ENCODE measurements at places on chromosomes 7 and 10.
A peak's percentile ranks its signal among the peaks of the same experiment; 100 is the strongest.

DNA sequence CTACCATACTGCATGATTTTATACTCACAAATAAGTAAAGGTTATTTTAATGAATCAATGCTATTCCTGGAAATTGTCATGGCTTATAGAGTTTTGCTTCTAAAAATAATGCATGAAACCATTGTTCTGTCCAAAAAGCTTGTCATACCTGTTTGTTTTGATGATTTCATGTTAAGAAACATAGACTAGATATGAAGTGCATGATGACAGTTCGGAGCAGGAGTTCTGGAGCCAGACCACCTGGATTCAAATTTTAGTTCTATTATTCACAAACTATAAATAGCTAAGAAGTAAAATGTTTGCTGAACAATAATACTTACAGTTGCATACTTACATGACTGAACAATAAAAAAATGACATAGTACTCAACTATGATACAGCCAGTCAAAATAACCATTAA is 107.0 kb upstream of the AKR1E2 start:
- no peak for DNase-seq

GRCh38 chr7:54015251-54015650 is 526.9 kb upstream of the VSTM2A start:
- DNase-seq, result no peak

- no peak for DNase-seq
These were observed 59.1 kb downstream of the HGF start for GRCh38 chr7:81710751-81711150.

- peak; percentile 50 for DNase-seq
These were observed 114.9 kb downstream of the TRRAP start for GRCh38 chr7:98993024-98993897.

GRCh38 chr10:118669020-118669791 is 73.8 kb upstream of the PRLHR start:
- peak; percentile 55 for DNase-seq

DNA sequence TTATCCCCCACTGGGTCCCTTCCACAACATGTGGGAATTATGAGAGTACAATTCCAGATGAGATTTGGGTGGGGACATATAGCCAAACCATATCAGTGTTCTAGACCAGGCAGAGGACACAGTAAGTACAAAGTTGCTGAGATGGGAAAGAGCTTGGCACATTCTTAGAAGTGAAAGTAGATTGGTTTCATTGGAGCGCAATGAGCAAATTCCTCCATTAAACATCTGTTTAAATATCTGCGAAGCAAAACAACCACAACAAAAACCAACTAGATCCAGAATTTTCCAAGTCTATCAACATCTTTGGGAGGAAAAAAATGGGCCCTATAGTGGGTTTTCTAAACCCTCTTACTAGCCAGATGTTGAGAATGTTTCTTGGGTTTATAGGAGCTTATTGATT is 80.0 kb upstream of the STEAP1B start:
- DNase-seq, result no peak

DNA sequence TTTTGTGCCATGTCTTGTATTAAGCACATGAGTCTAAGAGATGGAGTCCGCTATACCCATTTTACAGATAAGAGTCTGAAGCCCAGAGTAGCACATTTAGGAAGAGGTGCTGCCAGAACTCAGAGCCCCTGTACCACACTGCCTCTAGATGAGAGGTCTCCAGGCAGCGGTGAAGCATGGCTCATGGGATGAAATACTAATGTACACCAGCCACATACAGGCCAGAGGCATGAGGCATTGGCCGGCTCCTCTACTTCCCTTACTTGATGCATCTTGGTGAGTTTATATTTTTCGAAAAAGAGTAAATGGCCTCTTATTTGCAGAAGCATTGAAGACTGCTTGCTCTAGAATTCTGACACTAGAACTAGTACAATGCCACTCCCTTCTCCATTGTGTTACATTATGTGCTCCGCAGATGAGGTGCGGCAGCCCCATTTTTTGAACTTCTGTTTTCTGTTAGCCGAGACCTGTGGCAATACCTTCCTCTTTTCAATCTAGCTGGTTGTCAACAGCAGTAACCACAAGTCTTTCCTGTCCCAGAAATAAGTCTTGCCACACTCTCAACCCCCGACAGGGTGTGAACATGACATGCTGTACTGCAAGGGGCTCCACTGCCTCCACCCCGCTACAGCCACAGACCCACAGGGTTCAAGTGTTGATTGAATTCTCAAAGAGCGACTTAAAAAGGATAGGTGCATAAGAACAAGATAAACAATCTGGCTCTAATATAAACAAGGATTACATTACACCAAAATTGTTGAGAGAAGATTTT is 145.3 kb downstream of the CELF2 start:
- peak; percentile 92 for DNase-seq

All from lower leg skin (tissue), 4 donors.